ENCODE measurements at places on chromosomes 11 and 22.

DNA sequence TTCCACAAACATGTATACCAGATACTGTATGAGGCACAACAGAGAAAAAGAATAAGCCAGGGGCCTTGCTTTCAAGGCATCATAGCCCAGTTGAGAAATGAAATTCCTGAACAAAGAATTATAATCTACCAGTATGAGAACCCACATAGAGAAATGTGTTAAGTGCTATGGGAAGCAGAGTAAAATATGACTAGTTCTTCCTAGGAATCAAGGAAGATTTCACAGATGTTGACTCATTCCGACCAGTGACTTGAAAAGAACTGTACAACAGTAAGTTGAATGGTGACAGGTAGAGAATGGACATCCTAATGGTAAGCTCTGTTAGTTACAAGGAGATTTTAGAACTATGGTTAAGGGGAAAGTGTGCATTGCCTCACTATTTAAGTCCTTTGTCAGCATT lies 102.6 kb downstream of the TRIM44 start:
- DNase-seq: no peak

DNA sequence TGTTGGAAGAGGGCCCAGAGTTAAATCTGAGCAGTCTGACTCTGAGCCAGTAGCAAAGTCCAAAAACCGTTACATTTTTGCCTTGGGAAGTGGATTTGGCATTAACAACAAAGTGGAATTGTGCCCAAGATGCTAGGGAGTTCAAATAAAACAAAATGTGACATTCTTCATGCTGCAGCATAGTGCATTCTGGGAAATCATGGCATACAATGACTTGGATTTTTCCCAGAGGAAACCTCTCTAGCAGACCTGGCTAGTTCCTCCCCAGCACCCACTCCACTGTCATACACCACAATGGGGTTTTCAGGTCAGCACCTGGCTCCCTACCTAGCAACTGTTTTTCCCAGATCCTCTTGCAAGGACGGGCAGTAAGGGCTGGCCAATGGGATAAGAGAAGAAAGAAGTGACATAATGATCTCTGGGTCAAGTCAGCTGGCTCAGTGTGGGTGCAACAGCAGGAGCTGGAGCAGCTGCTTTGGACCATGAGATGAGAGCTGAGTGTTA lies 24.8 kb upstream of the CYB5R3 start:
- no peak for DNase-seq

- no peak for DNase-seq
Observed at GRCh38 chr11:14942745-14943144, 29.4 kb downstream of the CALCA start.

DNA sequence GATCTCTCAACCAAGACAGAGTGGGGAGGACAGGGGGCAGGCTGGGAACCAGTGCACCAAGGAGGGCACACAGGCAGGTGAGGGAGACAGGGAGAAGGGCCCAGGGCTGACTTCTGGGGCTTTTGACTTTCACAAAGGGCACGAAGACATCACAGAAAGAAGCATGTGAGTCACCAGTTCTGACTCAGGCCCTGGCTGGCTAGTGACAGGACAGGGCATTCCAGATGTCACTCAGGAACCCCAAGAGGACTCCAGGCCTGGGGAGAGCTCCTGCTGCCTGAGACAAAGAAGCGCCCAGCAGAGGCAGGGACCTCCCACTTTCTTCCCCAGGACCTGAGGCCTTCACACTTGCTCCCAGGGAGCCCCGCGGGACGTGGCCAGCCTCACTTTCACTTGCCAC lies 497.2 kb downstream of the BUD13 start:
- DNase-seq: no peak

DNA sequence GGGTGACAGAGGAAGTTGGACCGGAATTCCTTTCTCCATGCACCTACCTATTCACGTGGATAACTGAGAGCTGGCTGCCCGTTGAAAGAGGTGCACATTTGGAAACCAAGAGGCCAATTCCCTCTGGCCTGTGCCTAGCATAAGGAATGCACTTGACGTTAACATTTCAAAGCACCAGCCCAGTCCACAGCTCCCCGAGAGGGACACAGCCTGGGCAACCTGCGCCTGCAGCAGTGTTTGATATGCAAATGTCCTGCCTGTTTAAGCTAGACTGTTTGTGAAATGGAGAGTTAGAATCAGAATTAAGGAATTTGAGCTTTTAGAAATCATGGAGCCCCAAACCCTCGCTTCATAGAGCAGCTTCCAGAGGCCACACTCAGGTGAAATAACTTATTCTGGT lies 126.1 kb downstream of the DSCAML1 start:
- DNase-seq: no peak

- no peak for DNase-seq
Observed at GRCh38 chr11:69947059-69947792, 128.0 kb upstream of the FGF3 start.

DNA sequence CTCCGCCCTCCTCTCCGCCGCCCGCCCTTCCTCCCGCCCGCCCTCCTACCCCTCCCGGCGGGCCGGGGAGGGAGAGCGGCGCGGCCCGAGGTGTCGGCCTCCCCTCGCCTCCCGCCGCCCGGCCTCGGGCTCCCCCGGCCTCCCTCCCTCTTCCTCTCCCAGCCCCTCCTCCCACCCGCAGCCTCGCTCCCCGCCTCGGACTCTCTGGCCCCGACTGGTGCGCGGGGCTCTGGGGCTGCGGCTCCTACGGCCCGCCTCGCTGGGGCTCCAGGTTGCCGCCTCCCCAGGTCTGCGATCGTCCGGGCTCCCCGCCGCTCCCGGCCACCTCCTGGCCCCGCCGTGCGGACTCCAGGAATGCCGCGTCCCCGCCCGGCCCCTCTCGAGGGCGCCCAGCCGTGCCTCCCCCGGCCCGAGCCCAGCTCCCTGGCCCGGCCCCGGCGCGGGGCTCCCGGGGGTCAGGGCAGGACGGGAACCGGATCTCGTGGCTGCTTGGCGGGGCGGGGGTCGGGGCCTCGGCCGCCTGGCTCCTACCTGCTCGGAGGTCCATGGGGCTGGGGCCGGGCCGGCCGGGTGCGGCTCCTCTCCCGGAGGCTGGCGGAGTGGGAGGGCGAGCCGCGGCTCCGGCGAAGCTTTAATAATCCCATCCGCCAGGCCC lies at the start of gene CLCF1:
TSS of gene CLCF1 (minus strand) at position 606 of the 655 bp plus-strand sequence. CDS start at position 547, 59 bp downstream.
- DNase-seq: no peak

DNA sequence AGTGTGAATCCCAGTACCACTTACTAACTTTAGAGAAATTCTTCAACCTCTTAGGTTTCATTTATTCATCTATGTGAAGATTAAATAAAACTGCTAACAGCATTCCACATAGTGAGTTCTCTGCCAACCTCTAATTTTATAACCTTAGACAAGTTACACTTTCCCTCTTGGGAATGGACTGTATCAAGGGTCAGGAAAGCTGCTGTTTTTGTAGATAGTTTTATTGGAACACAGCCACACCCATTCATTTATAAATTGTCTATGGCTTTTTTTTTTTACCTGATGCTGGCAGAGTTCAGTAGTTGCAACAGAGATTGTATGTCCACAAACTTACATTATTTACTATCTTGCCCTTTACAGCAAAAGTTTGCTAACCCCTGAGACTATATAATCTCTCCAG lies 81.1 kb downstream of the PAK1 start:
- DNase-seq: no peak

- no peak for DNase-seq
Observed at GRCh38 chr22:23478175-23478574, 101.9 kb downstream of the IGLL1 start.

DNA sequence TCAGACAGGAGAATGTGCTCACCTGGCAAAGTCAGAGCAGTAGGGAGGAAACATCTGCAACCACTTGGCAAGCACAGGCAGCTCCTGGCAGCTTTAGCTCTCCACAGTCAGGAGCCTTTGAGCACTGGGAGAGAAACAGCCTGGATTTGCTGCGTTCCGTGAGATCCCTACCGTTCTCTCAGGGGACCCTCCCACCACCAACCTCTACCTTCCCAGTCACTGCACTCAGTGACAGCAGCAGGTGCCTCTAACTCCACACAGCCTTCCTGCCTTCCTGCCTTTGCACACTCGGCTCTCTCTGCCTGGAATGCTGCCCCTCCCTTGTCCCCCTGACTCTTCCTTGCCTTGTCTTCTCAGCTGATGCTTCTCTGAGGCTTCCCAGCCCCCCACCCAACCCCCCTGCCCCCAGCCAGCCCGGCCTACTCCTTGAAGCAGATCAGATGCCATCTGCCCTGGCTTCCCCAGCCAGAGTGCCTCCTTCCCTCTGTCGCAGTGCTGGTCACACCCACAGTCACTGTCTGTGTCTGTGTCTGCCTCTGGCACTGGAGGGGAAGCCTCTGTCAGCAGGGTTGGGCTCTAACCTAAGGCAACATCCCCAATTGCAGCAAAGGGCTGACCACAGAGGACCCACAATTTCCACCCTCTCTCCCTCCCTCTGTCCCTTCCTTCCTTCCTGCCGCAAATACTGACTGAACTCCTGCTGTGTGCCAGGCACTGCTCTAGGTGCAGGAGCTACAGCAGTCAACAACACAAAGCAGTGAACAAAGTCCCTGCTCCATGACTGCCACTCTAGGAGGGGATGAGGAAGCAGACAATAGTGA lies 14.9 kb upstream of the TSKU start:
- no peak for DNase-seq

GRCh38 chr11:128834157-128834556 lies 32.9 kb downstream of the KCNJ1 start:
- DNase-seq: no peak

GRCh38 chr11:37512156-37512780 lies 914.2 kb upstream of the RAG2 start:
- no peak for DNase-seq

- DNase-seq: no peak
Observed at GRCh38 chr11:38593649-38594048, 1995.6 kb upstream of the RAG2 start.

DNA sequence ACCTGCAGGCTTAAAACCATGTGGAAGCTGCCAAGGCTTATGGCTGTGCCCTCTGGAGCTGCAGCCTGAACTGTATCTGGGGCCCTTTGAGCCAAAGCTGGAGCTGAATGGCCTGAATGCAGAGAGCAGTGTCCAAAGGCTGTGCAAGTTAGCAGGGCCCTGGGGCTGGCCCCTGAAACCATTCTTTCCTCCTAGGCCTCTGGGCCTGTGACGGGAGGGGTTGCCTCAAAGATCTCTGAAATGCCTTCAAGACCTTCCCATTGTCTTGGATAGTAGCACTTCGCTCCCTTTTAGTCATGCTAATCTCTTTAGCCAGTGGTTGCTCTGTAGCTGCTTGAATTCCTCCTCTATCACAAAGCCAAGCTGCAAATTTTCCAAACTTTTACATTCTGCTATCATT lies 12.8 kb upstream of the IFTAP start:
- DNase-seq: no peak

DNA sequence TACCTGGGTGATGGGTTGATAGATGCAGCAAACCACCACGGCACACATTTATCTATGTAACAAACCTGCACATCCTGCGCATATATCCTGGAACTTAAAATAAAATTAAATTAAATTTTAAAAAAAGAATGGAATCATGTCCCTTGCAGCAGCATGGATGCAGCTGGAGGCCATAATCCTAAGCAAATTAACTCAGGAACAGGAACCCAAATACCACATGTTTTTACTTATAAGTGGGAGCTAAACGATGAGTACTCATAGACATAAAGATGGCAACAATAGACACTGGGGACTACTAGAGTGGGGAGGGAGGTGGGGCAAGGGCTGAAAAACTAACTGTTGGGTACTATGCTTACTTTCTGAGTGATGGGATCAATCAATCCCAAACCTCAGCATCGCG lies 40.9 kb downstream of the CWC15 start:
- no peak for DNase-seq

- no peak for DNase-seq
Observed at GRCh38 chr11:11262171-11262920, 90.7 kb downstream of the CSNK2A3 start.

DNA sequence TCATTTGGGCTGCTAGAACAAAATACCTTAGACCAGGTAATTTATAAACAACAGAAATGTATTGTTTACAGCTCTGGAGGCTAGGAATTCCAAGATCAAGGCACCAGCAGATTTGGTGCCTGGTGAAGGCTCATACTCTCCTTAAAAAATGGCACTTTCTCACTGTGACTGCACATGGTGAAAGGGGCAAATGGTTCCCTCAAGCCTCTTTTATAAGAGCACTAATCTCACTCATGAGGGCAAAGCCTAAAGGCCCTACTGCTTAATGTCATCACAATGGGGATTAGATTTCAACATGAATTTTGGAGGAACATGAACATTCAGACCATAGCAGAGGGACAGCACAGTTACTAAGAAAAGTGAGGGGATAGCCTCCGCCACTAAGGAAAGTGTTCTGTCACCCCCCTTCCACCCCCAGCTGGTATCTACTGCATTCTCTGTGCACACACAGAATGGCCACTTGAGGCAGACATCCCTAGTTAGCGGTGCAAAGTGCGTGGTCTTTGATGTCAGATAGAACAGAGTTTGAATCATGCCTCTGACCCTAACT lies 47.2 kb upstream of the CEP295 start:
- no peak for DNase-seq

GRCh38 chr11:98180511-98180910 lies 840.2 kb upstream of the CNTN5 start:
- no peak for DNase-seq

DNA sequence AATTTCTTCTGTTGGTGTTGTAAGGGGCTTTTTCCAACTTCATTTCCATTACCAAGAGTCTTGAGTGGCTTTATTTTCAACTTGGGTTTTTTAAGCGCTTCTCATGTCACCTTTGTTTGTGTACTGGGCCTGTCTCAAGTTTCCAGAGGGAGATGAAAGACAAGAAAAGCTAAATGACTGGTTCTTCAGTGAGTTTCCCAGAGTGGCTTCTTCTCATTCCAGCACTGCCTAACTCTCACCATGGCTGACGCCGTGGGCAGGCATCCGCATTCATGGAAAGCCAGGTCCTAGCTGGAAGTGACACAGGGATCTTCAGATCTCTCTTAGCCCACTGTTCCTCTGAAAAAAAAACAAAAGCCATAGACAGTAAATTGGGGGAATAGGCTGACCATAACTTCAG lies 28.6 kb downstream of the MARK2 start:
- DNase-seq: no peak

- no peak for DNase-seq
Observed at GRCh38 chr22:37533995-37534394, 14.8 kb upstream of the CARD10 start.

DNA sequence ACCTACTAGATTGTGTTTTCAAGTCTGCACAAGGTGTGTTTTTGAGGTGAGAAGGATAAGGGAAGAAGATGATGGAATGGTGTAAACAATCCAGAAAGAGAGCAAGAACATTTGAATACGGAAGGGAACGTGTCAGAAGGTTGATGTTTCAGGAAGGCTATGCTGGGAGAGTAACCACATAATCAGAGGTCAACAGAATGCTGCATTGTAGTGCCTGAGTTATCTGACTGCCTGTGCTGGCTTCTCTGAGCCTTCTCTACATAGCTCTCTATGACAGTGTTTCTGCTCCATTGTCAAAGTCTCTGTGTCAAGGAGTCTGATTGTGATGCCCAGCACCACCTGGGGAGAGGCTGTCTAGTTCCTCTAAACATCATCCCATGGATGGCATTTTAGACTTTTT lies 74.1 kb downstream of the CYB5R2 start:
- DNase-seq: no peak
